ENCODE measurements at places on chromosomes 11 and 22. TPM values are rescaled to one million over a fixed set of nuclear protein-coding genes. Genes with fewer than 3 reads are reported as not detected.

The ALDH3B1 gene
- total RNA-seq: 218 TPM

DNA sequence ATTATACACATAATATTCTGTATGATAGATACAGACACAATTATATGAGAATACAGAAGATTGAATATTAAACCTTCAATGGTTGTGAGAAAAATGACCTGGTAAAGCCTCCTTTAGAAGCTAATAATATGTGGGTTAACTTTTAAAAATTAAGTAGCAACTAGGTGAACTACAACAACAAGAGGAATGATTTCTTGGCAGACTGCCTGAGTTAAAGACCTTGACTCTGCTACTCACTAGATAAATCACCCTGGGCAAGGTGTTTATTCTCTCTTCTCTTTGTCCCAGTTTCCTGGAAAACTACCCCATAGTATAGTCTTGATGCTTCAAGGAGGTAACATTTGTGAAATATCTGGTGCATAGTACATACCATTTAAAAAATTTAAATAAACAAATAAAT lies 519.6 kb upstream of the TENM4 start:
- DNase-seq: no peak

DNA sequence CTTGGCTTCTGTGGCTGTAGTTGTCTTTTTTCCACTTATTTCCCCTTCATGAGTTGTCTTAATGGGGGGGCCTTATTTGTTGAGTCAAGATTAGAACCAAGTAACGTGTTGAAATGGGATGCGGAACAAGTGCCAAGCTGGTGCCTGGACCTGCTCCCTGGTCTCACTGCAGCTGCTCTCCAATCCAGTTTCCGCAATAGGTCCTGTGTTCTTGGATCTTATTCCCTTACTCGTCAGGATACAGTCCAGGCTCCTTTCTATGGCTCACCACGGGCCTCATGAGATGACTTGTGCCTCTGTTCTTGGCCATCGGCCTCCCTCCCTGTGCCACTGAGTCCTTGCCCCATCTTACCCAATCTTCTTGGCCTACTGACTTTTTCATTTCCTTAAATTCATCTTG lies 159.6 kb upstream of the CADM1 start:
- no peak for DNase-seq

- no peak for DNase-seq
Observed at GRCh38 chr22:49996119-49996517, 16.4 kb downstream of the IL17REL start.

DNA sequence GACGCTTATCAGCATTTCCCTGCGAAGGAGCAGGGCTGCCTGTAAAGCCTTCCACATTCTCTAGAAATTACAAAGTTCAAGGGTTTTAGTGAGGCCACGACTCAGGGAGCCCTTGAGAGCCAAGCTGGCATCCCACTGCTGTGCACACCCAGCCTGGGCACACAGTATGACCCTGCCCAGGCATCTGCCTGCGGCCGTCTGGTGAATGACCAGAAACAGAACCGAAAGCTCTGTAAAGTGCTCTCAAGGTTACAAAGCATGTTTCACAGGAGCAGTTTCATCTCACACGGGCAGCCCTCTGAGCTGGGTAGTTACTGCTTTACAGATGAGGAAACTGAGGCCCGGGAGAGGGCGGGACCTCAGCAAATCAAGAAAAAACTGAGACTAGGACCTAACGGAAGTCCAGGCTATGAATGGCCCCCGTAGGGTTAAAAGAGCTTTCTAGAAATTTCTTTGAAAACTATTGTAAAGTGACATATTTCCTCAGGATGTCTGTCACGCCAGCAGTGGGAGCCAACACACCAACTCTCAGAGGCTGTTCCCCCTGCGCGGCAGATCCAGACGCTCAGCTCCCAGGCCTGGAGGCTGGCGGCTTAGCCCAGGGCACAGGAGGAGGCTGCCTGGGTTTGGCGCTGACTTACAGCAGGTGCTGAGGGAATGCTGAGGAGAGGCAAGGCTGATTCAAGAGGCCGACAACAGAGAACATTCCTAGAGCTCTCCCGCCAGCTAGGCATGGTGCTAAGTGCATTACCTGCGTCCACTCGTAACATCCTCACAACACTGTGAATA lies 7.7 kb upstream of the TCF20 start:
- peak; percentile 58 for DNase-seq

The C1QTNF6 gene
- total RNA-seq: 3.7 TPM

- no peak for DNase-seq
Observed at GRCh38 chr11:72369743-72370142, 64.6 kb downstream of the CLPB start.

The C11orf16 gene
- 7.8 TPM for total RNA-seq

DNA sequence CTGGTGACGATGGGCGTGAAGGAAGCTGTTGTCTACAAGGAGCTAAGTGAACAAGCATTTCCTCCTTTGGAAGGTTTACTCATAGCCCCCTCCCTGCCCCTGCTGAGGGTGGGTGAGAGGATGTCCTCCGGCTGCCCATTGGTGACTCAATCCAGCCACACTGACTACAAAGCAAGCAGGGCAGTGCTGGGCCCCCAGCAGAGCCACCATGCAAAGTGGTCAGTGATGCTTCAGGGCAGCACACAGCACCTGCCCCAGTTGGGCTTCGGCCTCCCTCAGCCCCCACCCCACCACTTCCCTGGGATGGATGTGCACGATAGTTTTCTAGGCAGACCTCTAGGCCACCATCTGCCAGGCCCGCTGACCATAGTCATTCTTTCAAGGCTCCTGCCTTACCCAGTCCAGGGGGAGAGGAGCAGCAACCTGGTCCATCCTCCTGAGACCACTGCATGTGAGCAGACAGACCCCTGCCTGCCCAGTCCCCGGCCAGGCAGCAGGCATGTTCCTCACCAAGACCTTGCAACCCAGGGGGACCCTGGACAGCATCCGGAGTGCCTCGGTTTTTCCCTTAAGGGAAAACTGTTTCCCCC lies 125.1 kb downstream of the BCR start:
- no peak for DNase-seq

GRCh38 chr11:45997599-45997998 lies 75.1 kb downstream of the LARGE2 start:
- no peak for DNase-seq

DNA sequence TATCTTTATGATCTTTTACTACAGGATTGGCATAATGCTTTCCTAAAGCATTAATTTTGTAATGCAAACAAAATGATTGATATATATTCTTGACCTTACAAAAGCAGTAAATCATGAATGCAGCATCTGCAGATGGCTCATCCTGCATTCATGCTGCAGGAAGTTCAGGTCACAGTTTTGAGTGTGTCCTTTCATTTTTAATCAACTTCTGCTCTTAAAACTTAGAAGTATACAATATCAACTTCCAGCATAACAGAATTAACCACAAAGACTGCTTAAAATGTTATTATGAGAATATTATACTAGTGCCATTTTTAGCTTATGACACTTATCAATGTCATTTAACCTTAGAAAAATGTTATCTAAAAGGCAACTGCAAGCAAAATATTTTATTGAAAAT lies 54.0 kb downstream of the SLC36A4 start:
- DNase-seq: no peak

DNA sequence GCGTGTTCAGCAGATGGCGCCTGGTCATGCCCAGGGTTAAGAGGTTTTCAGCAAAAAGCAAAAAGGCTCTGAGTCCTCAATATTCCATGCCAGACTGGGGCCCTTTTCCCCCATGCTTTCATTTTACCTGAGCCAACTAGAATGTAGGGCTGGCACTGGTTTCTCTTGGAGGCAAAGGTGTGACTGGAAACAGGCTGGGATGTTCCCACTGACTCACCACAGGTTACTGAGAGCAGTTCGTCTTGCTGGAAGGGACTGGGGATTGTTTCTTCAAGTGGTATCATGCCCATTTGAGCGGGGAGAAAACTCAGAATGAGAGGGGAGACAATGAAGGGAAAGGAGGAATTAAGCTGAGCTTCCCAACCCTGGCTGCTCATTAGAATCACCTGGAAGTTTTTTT lies 243.9 kb downstream of the TENM4 start:
- no peak for DNase-seq

DNA sequence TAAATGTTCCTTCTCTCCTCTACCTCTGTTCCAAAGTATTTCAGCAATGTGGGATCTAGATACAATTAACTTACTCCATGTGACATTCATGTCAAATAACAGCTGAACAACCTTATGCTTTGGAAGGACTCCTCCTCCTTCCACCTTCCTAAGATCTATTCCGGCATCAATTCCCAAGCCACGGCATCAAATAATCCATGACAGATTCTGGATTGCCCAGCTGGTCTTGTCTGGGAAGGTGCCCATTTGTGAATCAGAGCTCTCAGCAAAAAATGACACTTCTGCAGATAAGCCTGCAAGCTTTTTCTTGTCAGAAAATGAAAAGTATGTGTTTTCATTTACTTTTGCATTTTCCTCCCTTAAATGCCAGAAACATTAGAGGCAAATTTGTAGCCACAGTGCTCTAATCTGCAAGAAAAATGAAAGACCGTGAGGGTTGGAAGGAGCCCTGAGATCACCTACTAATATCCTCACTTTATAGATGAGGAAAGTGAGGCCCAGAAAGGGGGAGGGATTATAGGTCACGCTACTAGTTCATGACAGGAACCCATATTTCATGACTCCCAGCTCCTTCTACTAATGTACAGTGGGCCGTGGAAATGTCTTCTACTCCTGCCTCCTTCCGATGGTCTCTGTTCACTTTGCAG lies 124.0 kb downstream of the ME3 start:
- no peak for DNase-seq

- no peak for DNase-seq
Observed at GRCh38 chr11:126973051-126973450, 27.5 kb downstream of the KIRREL3 start.

The DMC1 gene
- total RNA-seq: 12.3 TPM

The CTTN gene
- 175 TPM for total RNA-seq

GRCh38 chr11:61041755-61042518 lies 60.4 kb upstream of the CD5 start:
- DNase-seq: peak; percentile 37

- no peak for DNase-seq
Observed at GRCh38 chr11:13685461-13686108, 17.1 kb downstream of the FAR1 start.

DNA sequence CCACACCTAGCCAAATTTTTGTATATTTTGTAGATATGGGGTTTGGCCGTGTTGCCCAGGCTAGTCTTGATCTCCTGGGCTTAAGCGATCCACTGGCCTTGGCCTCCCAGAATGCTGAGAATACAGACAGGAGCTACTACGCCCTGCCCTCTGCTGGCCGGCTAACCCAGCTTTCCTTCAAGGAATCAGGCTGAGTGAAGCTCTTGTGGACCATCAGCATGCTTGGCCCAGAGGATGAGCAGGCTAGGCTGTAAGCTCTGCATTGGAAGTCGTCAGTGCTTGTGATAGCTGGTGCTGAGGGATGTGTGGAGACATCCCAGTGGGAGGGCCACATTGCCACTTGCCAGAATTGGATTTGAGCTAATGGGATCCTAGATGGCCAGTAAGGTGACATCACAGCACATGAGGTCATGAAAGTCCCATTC lies 60.6 kb downstream of the MED15 start:
- no peak for DNase-seq

- no peak for DNase-seq
Observed at GRCh38 chr11:128061281-128061871, 526.0 kb downstream of the ETS1 start.

The CBL gene
- 16.5 TPM for total RNA-seq

GRCh38 chr22:22893077-22893805 lies 5.6 kb downstream of the IGLL5 start:
- peak; percentile 41 for DNase-seq

GRCh38 chr11:72588421-72589410 lies 85.5 kb downstream of the PDE2A start:
- no peak for DNase-seq

DNA sequence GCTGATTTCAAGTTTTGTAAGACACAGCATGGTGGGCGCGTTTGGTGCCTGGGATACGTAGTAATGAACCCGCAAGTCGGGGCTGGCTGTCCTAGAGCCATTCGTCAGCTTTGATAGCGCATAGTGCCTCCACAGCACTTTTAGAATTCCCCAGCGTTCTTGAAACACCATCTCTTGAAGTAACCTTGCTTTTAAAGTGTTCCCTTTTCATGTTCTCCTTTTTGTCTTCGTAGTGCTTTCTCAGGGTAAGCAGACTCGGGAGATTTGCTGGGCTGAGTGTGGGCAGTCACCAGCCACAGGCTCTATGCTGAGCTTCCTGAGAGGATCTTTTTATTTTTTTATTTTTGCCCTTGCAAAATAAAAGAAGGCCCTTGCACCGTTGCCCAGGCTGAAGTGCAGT lies 39.6 kb upstream of the CTTN start:
- DNase-seq: no peak

The MYO18B gene
- total RNA-seq: not detected

DNA sequence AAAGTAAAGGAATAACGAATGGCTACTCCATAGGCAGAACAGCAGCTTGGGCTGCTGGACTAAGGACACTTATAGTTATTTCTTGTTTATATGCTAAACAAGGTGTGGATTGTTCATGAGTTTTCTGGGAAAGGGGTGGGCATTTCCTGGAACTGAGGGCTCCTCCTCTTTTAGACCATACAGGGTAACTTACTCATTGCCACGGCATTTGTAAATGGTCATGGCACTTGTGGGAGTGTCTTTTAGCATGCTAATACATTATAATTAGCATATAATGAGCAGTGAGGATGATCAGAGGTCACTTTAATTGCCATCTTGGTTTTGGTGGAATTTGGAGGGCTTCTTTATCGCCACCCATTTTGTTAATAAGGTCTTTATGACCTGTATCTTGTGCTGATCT lies 7.0 kb downstream of the OR4X1 start:
- no peak for DNase-seq

The SCGB2A2 gene
- total RNA-seq: not detected

GRCh38 chr22:32622004-32622743 lies 147.6 kb downstream of the FBXO7 start:
- peak; percentile 55 for DNase-seq

- no peak for DNase-seq
Observed at GRCh38 chr11:15687342-15687741, 572.6 kb downstream of the INSC start.

- no peak for DNase-seq
Observed at GRCh38 chr11:90558328-90558865, 335.5 kb upstream of the CHORDC1 start.

The YDJC gene
- total RNA-seq: 47.4 TPM

GRCh38 chr22:46108564-46109473 lies 41.5 kb upstream of the PPARA start:
- no peak for DNase-seq

The MIOX gene
- total RNA-seq: not detected
